ENCODE measurements at places on chromosomes 1 and 21. TPM values are rescaled to one million over a fixed set of nuclear protein-coding genes. Genes with fewer than 3 reads are reported as not detected.

The OR6N1 gene
- total RNA-seq: not detected

DNA sequence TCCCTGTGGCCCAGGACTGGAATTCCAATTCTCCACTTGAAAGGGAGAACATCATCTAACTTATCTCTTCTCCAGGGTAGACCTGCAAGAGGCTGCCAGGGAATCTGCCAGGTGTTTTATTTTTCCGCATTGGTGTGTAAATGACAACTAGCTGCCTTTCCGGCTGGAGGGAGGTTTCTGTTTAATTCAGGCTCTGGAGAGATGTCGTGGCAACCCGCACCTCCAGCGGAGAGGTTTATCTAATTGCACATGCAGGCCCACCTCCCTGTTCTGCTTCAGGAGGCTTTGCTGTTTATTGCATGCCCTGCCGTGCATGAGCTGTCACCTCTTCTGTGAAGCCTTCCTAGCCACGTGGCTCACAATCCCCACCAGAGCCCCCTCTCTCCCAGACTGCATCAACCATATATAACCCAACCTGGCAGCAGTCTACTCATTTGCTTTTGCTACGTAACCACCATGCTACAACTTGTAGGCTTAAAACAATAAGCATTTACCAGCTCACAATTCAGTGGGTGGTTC is 151.6 kb downstream of the C1orf94 start:
- no peak for DNase-seq

- DNase-seq: no peak
Measured at GRCh38 chr1:155759966-155760630, 71.2 kb downstream of the DAP3 start.

- no peak for DNase-seq
Measured at GRCh38 chr1:90850181-90850897, 133.2 kb upstream of the BARHL2 start.

The TSPAN2 gene
- 5.9 TPM for total RNA-seq

GRCh38 chr1:9589719-9590157 is 1.0 kb downstream of the TMEM201 start:
- DNase-seq: no peak

- no peak for DNase-seq
Measured at GRCh38 chr1:246781212-246781611, 57.0 kb downstream of the SCCPDH start.

- DNase-seq: no peak
Measured at GRCh38 chr1:21927533-21928237, 9.4 kb downstream of the HSPG2 start.

GRCh38 chr1:226987623-226988333 is 47.7 kb downstream of the COQ8A start:
- no peak for DNase-seq

DNA sequence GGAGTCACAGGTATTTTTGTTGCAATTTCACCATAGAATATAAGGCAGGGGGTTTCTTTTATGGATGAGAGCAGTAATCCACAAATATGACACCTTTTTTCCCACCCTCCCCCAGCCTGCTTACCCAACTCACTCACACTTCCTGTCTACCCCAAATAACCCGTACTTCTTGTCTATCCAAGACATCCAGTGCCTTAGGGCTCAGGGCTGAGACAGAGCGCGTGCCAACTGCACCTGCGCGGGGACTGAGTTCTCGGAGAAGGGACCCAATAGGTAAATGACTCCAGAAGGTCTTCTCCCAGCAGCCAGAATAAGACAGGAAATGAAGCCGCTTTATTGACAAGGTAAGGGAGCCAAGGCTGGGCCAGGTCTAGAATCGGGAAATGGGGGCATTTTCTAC is 369.1 kb downstream of the SIPA1L2 start:
- DNase-seq: no peak

DNA sequence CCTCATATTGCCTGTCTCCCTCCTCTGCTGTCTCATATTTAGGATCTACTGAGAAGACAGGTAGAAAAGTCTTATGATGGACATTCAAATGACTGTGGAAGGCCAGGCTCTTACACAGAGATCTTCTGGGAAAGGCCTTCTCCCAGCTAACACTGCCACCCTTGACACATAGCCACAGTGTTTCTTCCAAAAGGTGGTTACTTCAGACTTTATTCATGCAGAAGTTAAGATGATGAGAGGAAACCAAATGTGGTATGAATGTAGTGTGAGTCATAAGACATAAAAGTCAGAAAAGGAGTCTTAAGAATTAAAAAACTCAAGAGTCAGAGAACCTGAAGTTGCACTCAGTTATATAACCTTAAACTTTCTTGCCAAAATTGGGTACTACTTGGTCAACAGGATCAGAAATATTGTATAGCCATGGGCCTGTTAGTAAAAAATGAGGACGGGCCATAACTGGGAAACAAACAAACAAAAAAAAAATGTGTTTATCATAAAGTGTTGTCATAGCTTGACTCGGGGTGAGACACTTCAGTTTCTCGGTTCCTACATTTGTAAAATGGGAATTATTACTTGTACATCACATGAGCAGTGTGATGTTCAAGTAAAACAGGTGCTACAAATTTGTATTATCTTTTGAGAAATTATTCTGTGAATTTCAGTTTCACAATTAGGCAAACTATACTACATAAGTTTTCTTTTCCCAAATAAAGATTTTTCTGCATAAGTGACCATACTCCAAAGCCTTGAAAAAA is 1.2 kb upstream of the DENND1B start:
- DNase-seq: no peak

DNA sequence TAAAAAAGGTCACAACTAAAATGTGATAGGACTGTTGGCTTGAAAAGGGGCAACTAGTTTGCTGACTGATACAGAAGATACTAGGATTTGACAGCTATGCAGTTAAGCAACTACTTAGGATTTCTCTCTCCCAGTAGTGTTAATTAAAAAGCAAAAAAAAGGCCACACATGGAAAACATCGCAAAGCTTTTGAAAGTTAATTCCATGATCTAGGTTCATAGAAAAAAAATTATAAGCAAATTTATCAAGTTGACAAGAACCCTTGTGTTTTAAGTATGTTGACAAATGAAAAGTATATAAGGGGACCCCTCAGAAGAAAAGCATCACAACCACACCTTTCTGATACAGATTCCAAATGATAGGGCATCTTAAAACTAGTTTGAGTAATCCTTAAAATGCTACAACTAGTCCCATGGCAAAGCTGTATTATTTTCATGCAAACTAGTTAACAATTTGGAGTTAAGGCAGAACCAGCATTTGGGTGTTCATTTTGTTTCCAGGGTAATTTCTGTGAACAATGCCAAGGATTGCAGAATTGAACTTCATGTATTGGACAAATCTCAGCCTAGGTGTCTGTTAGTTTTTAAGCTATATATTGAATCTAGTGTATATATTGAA is 4.1 kb downstream of the PNRC2 start:
- no peak for DNase-seq

DNA sequence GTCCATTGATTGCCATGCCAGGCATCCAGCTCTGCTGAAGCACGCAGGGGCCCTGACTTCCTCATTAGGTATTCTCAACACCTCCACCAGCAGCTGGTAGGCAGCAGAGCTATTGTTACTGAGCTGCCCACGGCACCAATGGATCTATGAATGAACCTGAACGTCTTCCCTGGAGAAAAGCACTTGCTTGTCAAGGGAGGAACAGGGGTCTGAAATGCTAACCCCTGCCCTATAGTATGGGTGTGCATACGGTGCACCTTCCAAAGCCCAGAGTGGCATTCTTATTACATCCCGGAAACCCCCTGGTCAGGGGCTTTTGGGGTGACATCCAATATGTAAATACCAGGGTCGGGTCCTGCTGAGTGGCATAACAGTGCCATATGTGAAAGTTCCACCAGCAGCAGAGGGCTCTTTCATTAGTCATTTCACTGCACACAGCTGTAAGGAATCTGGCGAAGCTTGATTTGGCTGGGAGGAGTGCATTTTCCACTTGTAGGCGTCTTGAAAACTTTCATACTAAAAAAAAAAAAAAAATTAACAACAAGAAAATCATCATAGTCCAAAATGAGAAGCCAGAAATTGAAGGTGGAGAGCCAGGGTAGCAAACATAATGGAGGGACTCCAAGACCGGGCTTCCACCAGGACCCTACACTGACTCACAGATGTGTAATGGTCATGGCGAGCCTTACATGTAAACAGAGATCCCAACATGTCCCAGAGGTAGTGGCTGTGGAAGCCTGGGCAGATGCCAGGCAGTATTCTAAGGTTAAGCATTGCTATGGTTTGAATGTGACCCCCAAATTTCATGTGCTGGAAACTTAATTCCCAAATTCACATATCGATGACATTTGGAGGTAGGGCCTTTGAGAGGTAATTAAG is 58.8 kb upstream of the PRDX6 start:
- DNase-seq: no peak

The RHD gene
- 0.13 TPM for total RNA-seq

- no peak for DNase-seq
Measured at GRCh38 chr21:15080526-15080925, 15.7 kb upstream of the NRIP1 start.

The ZRANB2 gene
- total RNA-seq: 20.4 TPM

DNA sequence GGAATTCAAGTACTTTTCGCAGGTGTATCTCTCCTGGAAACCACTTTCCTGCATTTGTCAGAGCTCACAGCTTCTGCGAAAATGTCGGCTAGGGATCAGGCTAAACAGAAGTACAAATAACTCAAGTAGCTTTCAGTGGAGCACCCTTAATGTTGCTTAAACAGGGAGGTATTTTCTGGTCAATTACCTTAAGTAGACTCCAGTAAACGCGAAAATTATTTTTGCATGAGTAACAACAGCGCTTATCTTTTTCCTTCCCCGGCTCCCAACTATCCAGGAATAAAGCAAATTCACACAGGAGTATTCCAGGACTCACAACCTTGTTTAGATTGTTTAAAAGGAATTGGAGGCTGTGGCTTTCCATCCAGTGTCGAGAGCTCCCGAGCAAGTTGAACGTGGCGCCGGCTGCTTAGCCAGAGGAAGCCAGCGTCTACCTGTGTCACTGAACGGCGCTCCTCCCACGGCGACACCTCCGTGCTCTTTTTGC is 7.3 kb upstream of the SIM2 start:
- DNase-seq: no peak

DNA sequence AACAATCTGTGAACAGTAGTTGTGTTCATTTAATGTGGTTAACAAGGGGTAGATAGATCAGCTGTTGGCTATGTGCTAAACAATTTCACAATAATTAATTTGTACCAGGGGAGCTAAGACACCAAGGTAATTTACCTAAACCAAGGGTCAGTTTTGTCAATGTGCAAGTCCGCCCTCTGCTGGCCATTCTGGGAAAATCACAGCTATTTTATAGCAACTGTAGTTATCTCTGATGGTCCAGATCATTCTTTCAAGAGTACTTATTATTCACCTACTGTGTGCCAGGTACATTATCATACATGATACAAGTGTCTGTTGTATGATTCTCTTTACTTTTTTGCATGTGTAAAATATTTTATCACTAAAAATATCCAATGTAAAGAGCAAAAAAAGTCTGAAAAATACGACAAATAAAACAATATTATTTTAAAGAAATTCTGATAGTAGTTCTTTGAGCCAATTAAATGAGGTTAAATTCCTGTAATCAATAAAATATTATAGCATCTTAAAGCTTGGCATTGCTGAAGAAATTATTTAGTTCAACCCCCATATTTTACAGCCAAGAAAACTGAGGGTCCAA is 312.3 kb upstream of the FAM78B start:
- DNase-seq: peak; percentile 21

The LCE3D gene
- total RNA-seq: not detected

The NCAM2 gene
- 0.38 TPM for total RNA-seq

DNA sequence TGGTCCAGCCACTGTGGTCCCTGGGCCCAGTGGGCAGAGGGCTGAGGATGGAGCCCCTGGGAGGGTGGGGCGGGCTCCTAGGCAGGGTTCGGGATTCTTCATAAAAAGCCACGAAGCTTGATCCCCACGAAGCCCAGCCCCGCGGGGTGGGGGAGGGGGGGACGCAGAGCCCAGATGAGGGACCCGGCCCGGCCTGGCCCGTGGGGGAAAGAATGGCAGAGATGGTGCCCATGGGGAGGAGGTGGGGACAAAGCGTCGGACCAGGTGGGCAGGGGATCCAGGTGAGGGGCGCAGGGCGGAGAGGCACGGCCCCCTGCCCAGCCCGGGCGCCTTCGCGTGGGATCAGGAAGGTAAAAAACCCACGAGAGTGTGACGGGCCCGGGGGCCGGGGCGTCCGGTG is 6.0 kb upstream of the SMIM12 start:
- DNase-seq: no peak

The LRRC38 gene
- total RNA-seq: 0.13 TPM

GRCh38 chr1:64962441-64962840 is 3.9 kb downstream of the JAK1 start:
- DNase-seq: peak; percentile 43

The TDRD5 gene
- total RNA-seq: 0.51 TPM

DNA sequence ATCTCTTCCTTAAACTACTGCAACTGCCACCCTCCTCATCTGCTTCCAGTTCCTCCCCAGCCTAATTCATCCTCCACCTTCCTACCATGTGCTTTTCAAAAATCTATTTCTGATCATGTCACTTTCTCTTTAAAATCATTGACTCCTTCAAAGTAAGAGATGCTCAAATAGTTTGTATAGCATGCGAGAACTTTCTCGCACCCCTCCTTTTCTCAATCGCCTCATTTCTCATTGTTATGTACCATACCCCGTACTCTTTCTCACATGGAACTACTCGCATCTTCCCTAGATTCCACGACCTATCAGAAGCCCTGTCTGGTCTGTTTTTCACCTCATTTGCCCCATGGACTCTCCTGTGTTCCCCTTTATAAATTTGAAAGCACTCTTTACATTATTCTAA is 238.2 kb downstream of the NRIP1 start:
- DNase-seq: no peak

DNA sequence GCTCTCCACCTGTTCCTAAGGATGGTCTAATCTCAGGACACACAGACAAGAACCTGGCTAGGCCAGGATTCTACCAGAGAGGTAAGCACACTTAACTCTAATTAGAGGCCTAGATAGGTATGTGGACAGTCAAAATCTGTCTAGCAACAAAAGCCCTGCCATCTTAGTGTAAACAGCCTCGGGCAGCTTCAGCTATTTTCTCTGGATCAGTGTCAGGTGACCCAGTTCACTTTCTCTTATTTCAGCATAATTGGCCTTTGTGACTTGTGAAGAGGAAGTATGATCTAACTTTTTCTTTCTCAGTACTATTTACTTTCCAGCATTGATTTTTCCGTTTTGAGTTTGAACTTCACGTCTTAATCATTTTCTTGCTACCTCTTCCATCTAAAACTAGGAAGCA is 217.7 kb downstream of the CRB1 start:
- peak; percentile 2 for DNase-seq

GRCh38 chr1:170604065-170604464 is 59.9 kb upstream of the PRRX1 start:
- DNase-seq: no peak

GRCh38 chr1:36909946-36910725 is 124.2 kb downstream of the GRIK3 start:
- no peak for DNase-seq

DNA sequence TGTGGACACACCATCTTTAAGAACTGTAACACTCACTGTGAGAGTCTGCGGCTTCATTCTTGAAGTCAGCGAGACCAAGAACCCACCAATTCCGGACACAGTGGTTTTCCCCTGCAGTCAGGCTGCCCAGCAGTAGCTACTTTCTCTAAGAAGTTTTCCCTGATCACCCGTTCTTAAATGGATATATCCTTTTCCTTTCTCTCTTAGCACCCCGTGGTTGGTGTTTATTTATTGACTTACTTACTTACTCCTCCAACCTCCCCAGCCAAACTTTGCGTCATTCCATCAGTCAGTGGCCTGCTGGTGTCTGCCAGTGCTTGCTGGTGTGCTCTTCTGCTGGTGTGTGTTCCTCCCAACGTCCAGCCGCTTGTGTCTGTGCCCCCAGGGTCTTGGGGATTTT is 264.8 kb downstream of the GPR52 start:
- no peak for DNase-seq
